ENCODE measurements at places on chromosomes 6 and 20.

- no peak for DNase-seq
Observed at GRCh38 chr6:105005451-105005850, 48.5 kb downstream of the LIN28B start.

DNA sequence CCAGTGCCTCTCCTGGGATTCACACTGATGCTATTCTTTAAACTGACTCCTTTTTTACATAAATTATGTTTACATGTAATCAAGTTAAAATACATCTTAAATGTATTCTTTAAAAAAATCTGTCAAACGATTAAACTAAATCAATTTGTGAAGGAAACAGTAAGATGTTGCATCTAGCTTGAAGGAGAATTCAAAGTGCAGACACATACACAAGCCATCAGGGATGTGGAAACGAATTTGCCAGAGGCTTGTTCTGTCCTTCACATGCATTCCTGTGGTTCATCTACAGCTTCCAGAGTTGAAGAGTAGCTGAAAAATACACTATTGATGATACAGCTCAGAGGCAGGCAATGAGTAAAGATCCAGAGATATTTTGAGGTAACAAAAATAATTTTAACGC lies 7.3 kb upstream of the BPIFB3 start:
- no peak for DNase-seq

DNA sequence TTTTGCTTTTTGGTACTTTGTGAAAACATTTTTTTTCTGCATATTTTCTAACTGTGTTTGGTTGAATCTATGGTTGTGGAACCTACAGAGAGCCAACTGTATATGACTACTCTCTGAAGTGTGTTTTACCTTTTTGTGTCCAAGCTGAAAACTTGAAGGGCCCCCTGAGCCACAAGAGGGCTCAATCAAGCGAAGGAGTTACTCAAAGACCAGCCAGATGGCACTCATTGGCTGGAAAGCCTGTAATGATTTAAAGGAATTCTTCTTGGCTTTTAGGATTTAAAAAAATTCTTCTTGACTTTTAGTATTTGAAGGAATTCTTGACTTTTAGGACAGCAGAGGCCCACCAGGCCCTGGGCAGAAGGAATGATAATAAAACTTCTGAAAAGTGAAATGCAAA lies 27.0 kb upstream of the ECI2 start:
- no peak for DNase-seq

DNA sequence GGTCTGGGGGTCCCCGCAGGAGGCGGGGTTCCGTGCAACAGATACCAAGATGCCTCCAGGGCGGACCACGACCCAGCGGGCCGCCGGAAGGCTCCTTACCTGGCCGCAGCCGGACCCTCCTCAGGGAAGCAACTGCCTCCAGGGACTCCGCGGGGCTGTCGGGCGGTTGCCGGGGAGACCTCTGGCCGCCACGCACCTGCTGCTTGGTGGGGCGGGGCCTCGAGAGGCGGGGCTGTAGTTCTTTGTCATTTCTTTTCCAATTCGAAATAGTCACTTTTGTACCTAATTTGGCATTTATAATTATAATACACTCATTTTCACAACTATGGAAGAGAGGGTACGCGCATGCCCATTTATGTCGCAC lies 647 bp downstream of the AK9 start:
- DNase-seq = peak; percentile 66

DNA sequence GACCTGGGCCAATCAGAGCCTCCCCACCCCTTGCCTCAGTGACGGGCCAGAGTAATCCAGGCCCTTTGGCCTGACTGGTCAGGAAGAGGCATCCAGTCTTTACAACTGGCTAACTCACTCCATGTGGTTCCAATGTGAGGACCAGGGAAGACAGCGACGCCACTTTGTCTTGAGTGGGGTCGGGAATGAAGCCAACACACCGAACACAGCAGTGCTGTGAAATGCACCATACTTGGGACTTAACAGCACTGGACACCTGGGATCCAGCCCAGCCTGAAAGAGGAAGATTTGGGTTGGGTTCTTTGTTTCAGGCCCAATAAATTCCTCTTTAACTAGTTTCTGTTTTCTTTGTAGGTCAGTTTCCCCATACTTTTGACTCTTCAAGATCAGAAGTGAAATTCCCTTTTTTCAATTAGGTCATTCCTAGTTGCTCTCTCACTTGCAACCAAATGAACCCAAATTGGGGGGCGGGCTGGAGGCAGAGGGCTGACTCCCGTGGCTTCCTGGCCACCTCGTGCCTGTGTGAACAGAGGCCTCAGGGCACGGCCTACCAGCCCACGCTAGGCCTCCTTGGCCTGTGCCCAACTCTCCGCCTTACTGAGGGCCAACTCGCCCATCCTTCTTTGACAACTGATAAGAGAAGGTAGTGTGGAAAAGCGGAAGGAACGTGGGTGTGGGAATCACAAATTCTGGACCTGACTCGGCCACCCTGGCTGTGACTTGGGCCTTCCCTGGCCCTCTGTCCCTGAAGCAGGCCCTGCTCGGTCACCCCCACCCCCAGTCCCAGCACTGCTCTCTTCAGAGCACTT lies 17.1 kb downstream of the SULF2 start:
- DNase-seq = no peak

DNA sequence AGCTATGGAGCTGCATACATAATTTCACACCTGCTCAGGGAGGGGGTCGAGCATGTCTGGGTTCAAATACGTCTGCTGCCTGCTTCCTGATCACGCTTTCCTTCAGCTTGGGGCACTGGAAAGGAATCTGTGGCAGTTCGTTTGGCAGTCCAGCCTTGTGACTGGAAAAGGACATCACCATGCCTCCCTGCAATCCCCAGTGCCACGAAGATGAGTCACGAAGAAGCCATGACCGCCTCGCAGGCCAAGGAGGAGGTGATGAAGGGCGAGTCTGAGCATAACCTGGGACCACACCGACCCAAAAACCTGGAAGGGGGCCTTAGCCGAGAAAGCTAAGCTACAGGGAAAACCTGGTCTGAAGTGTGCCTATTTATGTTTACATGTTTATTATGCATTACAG lies 13.1 kb downstream of the JAG1 start:
- DNase-seq = no peak

- peak; percentile 17 for DNase-seq
Observed at GRCh38 chr6:144478483-144478882, 193.3 kb downstream of the UTRN start.

DNA sequence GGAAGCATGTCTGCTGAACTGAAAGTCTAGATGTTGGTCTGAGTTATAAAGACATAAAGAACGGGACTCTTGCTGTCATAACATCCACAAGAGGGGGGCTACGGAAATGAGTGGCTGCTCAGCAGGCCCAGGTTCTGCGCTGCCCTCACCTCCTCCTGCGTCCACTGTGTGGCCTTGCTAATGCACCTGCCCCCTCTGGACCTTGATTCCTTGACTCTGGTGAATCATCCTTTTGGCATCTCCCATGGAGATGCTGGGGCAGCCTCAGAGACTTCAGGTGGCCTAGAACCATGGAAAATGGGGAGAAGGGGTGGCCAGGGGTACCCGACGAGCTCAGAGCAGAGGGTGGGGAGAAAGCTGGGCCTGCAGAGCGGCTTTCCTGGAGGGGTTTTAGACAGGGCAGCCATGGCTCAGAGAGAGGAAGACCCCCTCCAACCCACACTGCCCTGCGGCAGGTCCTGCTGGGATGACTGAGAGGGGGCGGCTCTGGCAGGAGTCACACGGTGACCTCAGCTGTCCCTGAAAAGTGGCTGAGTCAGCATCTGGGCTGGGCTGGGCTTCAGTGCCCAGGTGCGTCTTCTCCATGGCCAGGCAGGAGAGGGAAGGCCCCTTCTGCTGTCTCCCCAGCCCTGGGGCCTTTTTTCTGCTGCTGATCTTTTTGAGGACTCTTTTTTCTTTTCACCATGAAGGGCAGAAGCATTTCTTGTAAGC lies 46.9 kb downstream of the DLGAP4 start:
- no peak for DNase-seq
